Frontal cortex (tissue), 4 donors: ENCODE measurements at places on chromosomes 5 and 9.
A peak's percentile ranks its signal among the peaks of the same experiment; 100 is the strongest.

GRCh38 chr9:97793067-97793466 is 60.0 kb upstream of the FOXE1 start:
- DNase-seq, result no peak

GRCh38 chr5:124822647-124823046 is 76.2 kb upstream of the ZNF608 start:
- no peak for DNase-seq

- peak; percentile 11 for DNase-seq
Measured at GRCh38 chr5:164504141-164504772, 998.8 kb downstream of the MAT2B start.

GRCh38 chr5:74919487-74919886 is 53.3 kb upstream of the FAM169A start:
- peak; percentile 51 for DNase-seq

GRCh38 chr5:119336845-119337580 is 18.8 kb upstream of the TNFAIP8 start:
- DNase-seq, result no peak

DNA sequence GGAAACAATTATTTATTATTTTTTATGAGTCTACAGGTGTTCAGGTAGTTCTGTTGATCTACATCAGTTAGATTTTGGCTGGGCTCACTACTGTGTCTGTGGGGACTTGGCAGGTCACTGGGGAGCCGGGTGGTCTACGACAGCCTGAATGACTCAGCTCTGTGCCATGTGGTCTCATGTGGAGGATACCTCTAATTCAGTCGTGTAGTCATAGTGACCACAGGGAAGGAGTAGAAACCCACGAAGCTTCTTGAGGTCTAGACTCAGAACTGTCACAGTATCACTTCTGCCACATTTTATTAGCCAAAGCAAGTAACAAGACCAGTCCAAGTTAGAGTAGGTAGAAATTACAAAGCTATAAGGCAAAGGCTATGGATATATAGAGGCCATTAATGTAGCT is 64.7 kb upstream of the GRAMD2B start:
- DNase-seq, result no peak
